Left renal cortex interstitium (tissue), 4 donors: ENCODE measurements at places on chromosomes 1 and 21.

DNA sequence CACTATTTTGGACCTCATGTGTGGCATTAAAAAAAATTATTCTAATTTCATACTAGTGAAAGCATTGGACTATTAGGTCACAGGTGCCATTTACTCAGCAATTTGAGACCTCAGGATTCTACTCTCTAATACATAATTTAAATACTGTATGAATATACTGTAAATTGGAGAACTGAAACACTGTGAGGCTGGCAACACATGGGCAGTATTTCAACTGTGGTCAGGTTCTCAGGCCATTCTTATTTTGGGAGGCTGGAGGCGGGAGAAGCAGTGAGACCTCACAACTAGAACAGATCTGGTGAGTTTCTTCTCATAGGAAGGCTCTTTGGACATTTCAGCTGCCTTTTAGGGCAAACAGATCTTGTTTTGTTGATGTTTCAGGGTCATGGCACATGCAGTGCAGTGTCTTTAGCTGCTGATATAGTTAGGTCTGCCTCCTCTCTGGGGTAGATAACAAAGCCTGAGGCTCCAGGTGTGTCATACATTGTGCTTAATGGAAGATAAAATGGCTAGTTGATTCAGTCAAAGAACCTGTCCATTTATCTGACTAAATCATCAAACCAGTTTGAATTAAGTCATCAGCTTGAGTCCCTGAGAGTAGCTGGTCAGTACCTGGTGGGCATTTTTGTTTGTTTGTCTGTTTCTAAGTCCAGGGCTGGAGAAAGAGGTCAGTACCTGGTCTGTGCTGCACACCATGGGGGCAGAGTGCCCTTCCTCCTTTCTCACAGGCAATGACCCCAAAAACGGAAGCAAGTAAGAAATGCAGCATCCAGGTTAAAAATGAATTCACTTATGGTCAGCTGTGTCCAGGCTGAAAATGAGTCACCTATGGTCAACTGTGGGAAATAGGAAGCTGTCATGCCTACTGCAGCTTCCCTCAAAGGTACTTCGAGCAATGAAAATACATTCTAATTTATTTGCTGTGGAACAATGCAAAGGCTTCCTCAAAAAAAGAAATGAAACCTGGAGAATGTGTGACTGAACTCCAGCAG lies 216.2 kb downstream of the SDCCAG8 start:
- DNase-seq = no peak

DNA sequence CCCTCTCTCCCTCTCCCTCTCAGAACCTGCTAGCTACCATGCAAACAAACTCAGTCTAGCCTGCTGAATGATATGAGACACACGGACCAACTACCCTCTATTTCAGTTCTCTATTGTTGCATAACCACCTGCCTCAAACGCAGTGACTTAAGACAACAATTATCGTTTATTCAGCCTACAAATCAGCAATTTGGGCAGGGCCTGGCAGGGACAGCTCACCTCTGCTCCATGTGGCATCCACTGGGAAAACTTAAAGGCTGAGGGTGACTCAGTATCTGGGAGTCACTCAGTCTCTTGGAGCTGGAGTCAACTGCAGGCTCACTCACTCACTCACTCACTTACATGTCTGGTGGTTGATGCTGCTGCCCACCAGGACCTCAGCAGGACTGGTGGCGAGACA lies 121.3 kb downstream of the SEC16B start:
- no peak for DNase-seq

- DNase-seq = no peak
These were observed 18.8 kb downstream of the SLC41A1 start for GRCh38 chr1:205794011-205794730.

GRCh38 chr1:170587253-170587593 lies 55.3 kb downstream of the GORAB start:
- no peak for DNase-seq

- no peak for DNase-seq
These were observed 15.1 kb upstream of the DMBX1 start for GRCh38 chr1:46474570-46474969.

- no peak for DNase-seq
These were observed at the start of gene KRTAP10-9 for GRCh38 chr21:44626673-44627143. Gene KRTAP10-9 (plus strand): TSS chr21:44627093. CDS start chr21:44627172, 79 bp downstream.

GRCh38 chr21:32544697-32545096 lies 40.6 kb downstream of the TCP10L start:
- DNase-seq = no peak
